Endothelial cell (in vitro differentiated cells): ENCODE measurements at places on chromosomes 7 and 10. TPM values are rescaled to one million over a fixed set of nuclear protein-coding genes. Genes with fewer than 3 reads are reported as not detected.

GSAP gene
- total RNA-seq: 1.9 TPM

- no peak for DNase-seq
Measured at GRCh38 chr7:24724451-24725190, 32.6 kb downstream of the GSDME start.

- DNase-seq: no peak
Measured at GRCh38 chr7:93704217-93704616, 129.7 kb upstream of the CALCR start.

GRCh38 chr10:12377658-12378290 is 28.4 kb downstream of the CAMK1D start:
- DNase-seq: no peak

DNA sequence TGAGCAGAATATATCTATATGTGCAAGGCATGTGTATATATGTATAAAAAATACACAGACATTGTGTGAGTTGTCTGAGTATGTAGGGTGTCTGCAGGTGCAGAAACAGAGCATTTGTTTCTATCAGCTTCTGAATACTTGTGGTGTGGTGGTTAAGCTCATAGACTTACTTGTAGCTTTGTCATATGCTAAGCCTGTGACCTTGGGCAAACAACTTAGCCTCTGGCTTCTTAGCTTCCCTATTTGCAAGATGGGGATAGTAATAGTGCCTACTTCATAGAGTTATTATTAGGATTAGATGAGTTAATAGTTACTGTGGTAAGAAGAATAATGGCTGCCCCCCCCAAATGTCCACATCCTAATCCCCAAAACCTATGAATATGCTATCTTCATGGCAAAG is 28.2 kb upstream of the PAX2 start:
- no peak for DNase-seq

DNA sequence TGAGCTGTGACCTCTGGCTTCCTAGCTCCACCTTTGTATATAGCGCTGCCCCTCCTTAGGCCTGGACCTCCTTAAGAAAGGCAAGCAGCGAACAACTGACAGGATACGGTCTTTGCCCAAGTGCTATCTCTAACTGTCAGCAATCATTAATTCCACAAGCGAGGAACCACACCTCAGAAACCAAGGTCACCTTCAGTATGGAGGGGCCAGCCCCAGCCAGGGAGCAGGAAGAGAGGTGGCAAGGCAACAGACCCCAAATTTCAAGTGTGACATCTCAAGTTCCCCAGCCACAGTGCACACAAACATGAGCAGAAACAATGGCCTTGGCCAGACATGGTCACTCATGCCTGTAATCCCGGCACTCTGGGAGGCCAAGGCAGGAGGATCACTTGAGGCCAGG is 4.8 kb upstream of the AOC1 start:
- no peak for DNase-seq

GRCh38 chr7:75876126-75876881 is 2.5 kb upstream of the RHBDD2 start:
- no peak for DNase-seq
